Muscle of arm (tissue), 14 donors: ENCODE measurements at places on chromosomes 5 and 9. TPM values are rescaled to one million over a fixed set of nuclear protein-coding genes. Genes with fewer than 3 reads are reported as not detected.

Gene ORM2
- 0.73 TPM for polyA plus RNA-seq

GRCh38 chr9:134404376-134405358 is 78.4 kb downstream of the RXRA start:
- DNase-seq, result no peak

Gene ODF2
- polyA plus RNA-seq, result 23.2 TPM

DNA sequence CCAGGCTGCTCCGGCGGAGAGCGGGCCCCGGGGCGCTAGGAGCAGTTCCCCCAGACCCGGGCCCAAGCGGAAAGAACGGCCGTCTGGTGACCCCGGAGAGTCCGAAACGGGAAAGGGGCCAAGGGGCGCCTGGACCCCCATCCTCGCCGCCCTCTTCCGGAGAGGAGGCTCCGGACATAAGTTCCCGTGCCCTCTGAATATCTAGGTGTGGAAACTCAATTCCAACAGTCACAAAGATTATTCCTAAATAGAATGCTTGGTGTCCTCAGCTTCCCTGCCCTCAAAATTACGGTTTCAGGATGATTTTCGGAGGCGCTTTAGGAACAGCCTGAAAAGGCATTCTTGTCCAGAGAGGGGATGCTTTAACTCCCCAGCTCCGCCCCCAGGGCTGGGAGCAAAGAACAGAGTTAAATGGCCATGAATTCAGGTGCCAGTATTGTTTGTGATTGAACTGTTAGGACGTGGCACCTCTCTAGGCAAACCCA is 681 bp upstream of the LHFPL2 start:
- DNase-seq, result no peak
